ENCODE measurements at places on chromosomes 3 and 15.

- DNase-seq: no peak
Measured at GRCh38 chr15:76286271-76286879, 24.9 kb downstream of the ETFA start.

- no peak for DNase-seq
Measured at GRCh38 chr15:98425173-98425572, 223.2 kb upstream of the IGF1R start.

- DNase-seq: no peak
Measured at GRCh38 chr3:143354342-143354741, 234.8 kb downstream of the CHST2 start.

DNA sequence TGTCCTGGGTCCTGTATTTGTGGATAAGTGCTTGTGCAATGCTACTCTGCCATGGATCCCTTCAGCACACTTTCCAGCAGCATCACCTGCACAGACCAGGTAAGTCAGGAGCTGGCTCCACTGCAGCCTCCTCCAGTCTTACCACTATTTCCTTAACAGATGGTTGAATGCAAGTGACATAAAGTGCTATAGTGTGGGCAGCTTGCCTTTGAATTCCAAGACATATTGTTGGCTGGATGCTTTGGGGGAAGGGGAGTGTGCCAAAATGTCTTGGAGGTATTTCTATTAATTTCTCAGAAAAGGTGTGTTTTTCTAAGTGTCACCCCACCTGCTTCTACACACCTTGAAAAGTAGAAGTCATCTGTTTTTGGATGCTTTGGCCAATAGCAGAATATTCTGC, 352.2 kb upstream of the SUCLG2 start:
- no peak for DNase-seq

DNA sequence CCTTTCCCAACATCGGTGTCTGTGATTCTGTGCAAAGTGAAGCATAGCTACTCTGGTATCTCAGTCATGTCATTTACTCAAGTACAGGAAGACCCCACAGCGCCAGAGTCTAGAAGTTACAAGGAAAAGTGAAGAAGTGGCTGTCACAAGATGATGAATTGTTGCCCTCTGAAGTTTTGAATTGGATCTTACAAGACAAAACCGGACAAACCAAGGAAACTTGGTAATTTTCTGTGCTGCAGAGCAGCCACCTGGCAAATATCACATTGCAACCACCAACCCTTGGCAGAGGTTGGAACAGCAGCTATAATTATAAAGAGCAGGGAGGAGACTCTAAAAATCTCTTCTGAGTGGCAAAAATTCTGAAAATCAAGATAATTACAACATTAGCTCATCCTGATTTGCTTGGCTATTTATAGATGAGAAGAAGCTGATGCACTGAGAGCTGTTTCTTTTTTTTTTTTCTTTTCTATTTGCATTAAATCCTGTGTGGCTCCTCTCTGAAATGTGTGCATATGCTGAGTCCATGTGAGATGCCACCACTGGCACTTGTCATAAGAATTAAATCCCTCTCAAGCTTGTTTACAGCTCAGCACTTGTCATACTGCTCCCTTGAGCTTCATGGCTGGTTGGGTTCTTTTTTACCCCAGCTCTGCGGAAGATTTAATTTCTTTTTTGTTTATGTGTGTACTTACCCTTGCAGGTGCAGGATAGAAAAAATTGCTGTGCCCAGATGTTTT, 68.0 kb upstream of the MNS1 start:
- DNase-seq: no peak

GRCh38 chr3:122727766-122728165, 47.1 kb downstream of the PARP14 start:
- no peak for DNase-seq

- no peak for DNase-seq
Measured at GRCh38 chr3:144915202-144915601, 943.6 kb downstream of the DIPK2A start.

- DNase-seq: no peak
Measured at GRCh38 chr3:126715432-126715831, 11.4 kb downstream of the CHCHD6 start.

DNA sequence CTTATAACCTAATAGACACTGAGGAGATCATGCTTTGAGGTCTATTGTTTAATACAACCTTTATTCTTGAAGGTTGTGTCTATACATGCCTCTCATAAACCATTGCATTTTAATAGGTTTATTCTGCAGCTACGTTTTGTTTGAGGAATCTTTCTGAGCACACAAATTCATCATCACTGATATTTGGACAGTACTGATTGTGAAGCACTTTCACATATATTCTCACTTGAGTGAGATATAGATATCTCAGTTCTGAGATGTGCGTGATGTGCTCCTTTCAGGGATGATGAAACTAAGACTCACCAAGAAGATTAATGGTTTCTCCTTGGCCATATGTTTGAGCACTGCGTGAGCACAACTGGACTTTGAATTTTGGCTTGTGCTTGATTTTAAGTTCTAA, 374.4 kb downstream of the LPP start:
- DNase-seq: no peak

DNA sequence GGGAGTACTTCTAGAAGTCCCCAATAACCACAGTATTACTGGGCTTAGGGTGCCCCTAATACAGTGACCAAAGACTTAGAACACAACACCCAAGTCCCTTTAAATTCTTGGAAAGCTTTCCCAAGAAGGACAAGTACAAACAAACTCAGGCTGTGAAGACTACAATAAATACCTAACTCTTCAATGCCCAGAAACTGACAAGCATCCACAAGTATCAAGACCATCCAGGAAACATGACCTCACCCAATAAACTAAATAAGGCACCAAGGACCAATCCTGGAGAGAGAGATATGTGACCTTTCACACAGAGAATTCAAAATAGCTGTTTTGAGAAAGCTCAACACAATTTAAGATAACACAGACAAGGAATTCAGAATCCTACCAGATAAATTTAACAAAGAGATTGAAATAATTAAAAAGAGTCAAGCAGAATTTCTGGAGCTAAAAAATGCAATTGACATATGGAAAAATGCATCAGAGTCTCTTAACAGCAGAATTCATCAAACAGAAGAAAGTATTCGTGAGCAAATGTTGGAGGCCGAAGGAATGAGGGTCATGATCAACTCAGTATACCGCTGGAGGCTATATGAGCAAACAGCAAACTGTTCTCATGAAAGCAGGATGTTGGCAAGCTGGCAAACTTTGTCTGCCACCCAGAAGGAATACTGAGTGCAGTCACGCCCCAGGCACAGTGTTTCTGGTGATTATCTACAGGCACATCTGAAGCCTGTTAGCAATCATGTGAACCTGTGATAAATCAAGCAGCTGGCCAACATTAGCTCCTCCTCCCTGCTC, 87.0 kb upstream of the NECTIN3 start:
- no peak for DNase-seq

DNA sequence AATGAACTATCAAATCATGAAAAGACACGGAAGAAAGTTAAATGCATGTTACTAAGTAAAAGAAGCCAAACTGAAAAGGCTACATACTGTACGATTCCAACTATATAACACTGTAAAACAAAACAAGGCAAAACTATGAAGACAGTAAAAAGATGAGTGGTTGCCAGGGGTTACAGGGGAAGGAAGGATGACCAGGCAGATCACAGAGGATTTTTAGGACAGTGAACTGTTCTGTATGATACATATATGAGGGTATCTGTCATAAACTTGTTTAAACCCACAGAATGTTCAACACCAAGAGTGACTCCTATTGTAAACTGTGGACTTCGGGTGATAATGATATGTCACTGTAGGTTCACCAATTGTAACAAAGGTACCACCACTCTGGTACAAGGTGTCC, 60.6 kb downstream of the CHSY1 start:
- no peak for DNase-seq

GRCh38 chr15:91237445-91237844, 137.4 kb downstream of the SV2B start:
- DNase-seq: no peak

GRCh38 chr3:167872941-167873340, 137.4 kb downstream of the SERPINI1 start:
- DNase-seq: no peak

DNA sequence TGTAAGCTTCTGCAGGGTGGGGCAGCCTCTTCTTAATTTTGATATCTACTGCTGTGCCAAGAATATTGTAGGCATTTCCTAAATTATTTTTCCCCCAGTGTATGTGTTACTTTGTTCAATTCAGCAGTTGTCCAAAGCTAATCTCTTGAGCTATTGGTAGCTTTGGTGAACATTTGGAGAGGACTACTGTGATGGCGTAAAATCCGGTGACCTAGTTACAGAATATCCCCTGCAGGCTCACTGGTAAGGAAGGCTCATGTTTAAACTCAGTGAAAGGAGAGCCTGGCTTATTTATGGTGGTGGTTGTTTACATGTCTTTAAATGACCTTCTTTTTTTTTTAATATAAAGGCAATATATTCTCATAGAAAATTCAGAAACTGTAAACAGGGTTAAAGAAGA, 105.6 kb downstream of the LPP start:
- no peak for DNase-seq

DNA sequence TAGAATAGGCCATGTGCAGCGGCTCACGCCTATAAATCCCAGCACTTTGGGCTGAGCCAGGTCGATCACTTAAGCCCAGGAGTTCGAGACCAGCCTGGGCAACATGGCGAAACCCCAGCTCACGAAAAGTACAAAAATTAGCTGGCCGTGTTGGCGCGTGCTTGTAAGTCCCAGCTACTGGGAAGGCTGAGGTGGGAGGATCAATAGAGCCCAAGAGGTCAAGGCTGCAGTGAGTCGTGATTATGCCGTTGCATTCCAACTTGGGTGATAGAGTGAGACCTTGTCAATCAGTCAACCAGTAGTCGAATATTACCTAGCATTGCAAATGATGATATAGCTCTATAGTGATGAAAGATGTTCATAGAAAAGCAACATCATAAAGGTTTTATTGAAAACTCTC, 51.9 kb downstream of the USP8 start:
- no peak for DNase-seq

GRCh38 chr3:195253923-195254432, 17.0 kb downstream of the XXYLT1 start:
- DNase-seq: no peak
